ENCODE measurements at places on chromosomes 2 and 18.

- no peak for DNase-seq
Measured at GRCh38 chr18:35045806-35046205, 4.6 kb downstream of the MAPRE2 start.

- no peak for DNase-seq
Measured at GRCh38 chr18:75779450-75779849, 351.9 kb upstream of the SMIM21 start.

DNA sequence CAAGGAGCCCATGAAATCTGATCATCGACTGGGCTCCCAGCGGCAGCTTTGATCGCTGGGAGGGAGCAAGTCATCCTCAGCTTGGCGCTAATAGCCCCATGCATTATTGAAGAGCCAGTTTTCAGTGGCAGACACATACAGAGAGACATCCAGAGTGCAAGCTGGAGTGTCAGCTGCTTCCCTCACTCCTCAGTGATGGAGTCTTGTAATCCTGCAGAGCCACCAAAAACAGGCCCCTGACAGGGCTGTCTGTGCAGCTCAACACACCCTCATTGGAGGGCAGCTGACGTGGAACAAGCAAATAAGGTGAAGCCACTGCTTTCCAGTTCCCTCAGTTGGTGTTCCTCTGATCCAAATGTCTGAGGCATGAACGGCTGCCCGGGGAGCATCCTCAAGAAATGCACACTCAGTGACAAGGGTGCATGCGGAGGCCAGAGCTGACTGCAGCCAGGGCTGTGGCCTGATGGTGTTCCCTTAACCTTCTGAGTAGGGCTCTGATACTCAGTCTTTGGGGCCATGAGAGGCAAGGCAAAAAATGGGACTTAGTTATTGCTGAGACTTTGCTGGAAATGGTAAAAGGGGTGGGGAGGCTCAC is 97.4 kb downstream of the RHOB start:
- no peak for DNase-seq

DNA sequence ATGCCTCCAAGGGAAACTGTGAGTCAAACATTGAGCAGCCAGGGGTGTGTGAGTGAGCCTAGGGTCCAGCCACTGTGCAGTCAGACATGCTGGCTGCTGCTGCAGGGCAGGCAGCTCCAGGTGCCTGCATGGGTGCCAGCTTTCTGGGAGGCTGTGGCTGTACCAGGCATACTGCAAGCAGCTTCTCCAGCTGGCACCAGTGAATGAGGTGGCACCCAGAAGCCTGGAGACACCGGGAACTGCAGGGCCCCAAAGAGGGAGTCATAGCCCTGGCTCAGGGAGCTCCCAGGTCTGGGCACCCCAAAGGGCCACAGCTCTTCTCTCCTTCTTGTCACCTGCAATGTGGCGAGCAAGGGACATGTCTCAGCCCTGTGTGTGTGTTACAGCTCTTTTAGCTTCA is 283.2 kb downstream of the RPRM start:
- peak; percentile 48 for DNase-seq

GRCh38 chr2:73089270-73090030 is 17.9 kb upstream of the SFXN5 start:
- DNase-seq: peak; percentile 95

GRCh38 chr2:121255358-121255757 is 29.6 kb downstream of the TFCP2L1 start:
- DNase-seq: no peak

DNA sequence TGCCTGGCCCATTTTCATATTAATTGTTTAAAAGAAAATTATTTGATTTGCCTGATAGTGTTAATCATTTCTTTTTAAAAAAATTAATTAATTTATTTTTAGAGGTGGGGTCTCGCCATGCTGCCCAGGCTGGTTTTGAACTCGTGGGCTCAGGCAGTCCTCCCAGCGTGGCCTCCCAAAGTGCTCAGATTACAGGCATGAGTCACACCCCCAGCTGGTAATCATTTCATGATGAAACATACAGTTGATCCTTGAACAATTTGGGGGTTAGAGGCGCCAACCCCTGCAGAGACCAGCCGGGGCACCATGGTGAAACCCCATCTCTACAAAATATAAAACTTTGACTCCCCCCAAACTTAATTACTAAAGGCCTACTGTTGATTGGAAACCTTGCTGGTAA is 7.9 kb downstream of the GPN1 start:
- DNase-seq: no peak

GRCh38 chr2:19865151-19865550 is 36.6 kb downstream of the TTC32 start:
- no peak for DNase-seq

DNA sequence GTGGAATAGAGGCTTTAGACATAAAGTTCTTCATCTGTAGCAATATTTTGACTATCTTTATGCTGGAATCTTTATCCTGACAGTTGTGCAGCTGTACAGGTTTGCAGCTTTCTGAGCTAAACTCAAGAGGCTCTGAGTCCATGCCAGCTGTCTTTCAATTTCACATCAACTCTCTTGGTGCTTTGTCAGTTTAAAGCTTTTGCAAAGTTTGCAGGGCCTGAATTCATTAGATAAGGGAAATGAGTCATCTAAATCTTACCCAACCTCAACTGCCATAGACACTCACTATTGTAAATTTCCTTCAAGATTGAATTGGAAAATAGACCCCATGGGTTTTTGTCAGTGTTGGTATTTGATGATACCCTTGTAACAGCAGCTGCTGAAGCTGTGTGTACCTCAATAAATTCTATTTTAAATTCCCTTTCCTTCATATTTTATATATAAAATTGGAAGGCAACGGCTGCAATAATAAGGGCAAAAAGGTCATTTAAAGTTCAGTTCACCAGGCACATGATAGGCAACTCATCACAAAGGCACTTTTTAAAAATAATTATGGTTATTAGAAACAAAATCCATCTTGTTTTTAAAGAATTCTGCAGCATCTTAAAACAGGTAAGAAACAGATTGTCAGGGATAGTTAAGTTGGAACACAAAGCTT is 169.9 kb upstream of the SLC39A10 start:
- no peak for DNase-seq

- no peak for DNase-seq
Measured at GRCh38 chr18:8283891-8284585, 325.2 kb upstream of the RAB12 start.

DNA sequence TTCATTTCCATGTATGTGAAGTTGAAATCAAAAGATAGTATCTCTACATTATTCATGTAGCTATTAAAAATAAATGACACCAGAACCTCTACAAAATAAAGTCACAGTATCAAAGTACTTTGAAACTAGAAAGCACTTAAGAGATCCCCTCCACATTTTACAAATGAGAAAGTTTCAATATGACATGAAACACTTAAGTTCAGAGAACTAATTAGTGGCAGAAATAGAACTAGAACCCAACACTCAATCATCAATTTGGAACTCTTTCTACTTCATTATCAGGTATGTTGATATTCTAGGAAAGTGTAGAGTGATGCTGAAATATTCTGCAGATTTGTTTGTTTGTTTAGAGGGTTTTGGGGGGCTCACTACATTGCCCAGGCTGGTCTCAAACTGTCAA is 145.6 kb downstream of the MEMO1 start:
- DNase-seq: no peak

DNA sequence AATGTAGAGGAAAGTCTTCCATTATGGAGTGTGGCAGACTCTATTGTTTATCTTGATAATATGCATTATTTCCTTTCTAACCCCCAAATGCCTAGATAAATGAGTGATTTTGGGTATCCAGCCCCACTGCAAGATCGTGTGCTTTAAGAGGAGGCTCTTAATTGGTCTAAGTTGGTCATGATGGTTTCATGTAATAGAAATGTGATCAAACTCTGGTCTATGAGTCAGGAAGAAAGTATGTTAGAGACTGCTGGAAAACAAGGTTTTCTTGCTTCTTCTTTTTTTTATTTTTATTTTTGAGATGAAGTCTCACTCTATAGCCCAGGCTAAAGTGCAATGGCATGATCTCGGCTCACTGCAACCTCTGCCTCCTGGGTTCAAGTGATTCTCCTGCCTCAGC is 344.5 kb upstream of the TNP1 start:
- no peak for DNase-seq

DNA sequence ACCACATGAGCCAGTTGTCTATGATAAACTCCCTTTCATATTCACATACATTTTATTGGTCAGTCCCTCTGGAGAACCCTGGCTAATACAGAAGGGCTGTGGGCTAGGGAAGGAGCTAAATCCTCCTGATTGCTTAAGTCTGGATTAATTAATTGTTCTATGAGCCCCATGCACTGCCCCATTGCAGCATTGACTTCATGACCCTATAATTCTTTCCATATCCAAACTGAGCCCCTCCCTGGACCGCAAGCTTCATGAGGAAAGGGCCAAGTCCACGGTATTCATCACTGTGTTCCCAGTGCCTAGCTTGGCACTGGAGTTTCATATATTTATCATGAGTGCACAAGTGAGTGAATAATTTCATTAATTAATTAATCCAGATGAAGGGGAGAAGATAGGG is 124.0 kb downstream of the MBD2 start:
- DNase-seq: no peak

GRCh38 chr2:189022492-189022891 is 48.3 kb downstream of the COL3A1 start:
- DNase-seq: no peak

DNA sequence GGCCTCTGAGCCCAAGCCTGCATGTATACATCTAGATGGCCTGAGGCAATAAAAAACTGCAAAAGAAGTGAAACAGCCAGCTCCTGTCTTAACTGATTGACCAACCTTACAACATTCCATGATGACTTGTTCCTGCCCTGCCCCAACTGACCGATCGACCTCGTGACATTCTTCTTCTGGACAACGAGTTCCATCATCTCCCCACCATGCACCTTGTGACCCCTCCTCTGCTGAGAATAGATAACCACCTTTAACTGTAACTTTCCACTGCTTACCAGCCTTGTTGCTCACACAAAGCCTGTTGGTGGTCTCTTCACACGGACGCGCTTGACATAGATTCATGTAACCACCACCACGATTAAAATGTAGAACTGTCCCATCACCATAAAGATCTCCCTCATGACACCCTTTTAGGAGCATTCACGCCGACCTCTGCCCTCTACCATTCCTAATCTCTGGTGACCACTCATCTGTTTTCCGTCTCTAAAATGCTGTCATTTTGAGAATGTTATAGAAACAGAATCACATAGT is 120.1 kb upstream of the REV1 start:
- no peak for DNase-seq

DNA sequence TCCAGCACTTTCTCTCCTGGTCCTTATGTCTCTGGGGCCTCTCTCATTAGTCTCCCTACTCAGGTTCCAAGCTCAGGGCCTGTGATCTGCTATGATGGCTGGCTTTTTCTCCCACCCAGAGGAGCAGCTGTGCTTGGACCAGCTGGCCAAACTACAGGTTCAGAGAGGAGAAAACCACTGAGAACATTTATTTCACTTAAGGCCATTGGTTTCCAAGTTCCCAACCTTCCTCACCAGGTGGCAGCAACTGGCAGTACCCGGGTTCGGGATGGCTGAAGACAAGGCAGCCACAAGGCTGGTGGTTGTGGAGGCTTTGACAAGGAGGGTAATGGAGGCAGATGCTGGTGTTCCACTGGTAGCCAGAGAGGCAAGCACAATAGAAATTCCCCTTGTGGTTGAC is 29.9 kb upstream of the SELENOI start:
- no peak for DNase-seq

DNA sequence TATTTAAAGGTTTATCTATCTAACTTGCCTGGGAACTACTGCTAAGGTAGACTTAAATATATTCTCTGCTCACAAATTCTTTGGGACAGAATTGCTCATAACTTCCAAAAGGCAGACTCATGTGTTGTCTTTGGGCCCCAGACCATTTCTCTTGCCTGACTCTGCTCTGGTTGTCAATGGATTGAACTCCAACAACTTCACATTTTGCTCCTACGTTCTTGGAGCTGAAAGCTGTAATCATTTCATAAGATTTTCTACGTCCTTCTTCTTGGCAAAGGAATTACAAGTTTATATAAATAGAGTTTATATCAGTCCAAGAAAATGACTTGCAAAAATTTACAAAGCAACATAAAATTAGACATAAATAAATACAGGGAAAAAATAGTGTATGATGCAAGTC is 32.9 kb upstream of the PPM1B start:
- DNase-seq: no peak

DNA sequence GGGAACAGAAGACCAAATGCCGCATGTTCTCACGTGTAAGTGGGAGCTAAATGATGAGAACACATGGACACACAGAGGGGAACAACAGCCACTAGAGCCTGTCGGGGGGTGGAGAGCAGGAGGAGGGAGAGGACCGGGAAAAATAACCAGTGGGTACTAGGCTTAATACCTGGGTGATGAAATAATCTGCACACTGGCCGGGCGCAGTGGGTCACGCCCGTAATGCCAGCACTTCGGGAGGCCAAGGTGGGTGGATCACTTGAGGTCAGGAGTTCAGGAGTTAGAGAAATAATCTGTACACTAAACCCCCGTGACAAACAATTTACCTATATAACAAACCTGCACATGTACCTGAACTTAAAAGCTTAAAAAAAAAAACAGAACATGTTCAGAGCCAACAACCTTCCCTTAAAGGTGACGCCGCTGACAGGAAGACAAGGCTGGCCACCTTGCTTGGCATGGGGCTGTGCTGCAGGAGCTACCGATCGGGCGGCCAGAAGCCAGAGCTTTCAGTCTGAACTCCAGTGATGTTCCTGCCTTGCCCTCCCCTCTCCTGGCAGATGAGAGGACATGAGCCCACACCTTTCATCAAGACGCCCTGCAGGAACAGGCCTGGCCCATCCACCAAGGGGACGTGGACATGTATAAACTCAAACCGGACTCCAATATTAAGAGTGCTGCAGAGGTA is 11.2 kb downstream of the SLC66A2 start:
- peak; percentile 21 for DNase-seq

DNA sequence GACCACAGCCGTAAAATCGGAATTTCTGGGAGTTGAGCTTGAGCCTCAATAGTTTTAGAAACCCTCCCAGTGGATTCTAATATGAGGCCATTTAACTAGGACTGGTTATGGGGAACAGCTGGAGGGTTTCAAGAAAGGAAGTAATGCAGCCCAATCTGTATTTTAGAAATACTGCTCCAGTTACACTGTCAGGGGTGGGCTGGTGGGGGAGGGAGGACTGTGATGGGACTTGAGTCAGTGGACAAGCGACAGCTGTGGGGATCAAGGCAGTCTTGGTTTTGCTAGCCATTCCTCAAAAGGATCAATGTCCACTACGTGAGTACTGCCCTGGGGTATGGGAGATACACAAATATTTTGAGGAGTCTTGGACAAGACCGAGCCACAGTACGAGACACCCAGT is 34.8 kb downstream of the ASB1 start:
- no peak for DNase-seq

DNA sequence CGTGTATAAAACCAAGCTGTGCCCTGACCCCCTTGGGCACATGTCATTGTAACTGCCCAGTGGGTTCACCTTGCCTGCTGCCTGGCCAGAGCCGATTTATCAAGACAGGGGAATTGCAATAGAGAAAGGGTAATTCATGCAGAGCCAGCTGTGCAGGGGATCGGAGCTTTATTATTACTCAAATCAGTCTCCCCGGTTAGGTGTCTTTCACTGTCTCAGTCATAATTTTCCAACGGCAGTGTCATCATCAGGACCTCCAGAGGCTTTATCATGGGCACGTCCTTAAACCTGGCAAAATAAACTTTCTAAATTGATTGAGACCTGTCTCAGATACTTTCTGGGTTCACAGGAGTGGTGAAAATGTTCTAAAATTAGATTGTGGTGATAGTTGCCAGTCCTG is 29.6 kb upstream of the PGAP1 start:
- no peak for DNase-seq

- DNase-seq: peak; percentile 73
Measured at GRCh38 chr2:20595439-20596192, 55.3 kb downstream of the HS1BP3 start.

GRCh38 chr18:48531082-48531403 is 7.8 kb upstream of the CTIF start:
- no peak for DNase-seq

- DNase-seq: no peak
Measured at GRCh38 chr18:25713103-25713502, 361.1 kb upstream of the ZNF521 start.

All from aorta (tissue), 5 donors.